ENCODE measurements at places on chromosomes 13 and 19.

DNA sequence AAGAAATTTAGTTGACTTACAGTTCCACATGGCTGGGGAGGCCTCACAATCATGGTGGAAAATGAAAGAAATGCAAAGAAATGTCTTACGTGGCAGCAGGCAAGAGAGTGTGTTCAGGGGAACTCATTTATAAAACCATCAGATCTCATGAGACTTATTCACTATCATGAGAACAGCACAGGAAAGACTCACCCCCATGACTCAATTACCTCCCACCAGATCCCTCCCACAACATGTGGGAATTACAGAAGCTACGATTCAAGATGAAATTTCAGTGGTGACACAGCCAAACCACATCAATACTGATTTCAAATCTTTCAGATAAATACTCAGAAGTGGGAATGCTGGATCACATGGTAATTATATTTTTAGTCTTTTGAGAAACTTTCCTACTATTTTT is 1357.9 kb downstream of the SLITRK5 start:
- DNase-seq = no peak

DNA sequence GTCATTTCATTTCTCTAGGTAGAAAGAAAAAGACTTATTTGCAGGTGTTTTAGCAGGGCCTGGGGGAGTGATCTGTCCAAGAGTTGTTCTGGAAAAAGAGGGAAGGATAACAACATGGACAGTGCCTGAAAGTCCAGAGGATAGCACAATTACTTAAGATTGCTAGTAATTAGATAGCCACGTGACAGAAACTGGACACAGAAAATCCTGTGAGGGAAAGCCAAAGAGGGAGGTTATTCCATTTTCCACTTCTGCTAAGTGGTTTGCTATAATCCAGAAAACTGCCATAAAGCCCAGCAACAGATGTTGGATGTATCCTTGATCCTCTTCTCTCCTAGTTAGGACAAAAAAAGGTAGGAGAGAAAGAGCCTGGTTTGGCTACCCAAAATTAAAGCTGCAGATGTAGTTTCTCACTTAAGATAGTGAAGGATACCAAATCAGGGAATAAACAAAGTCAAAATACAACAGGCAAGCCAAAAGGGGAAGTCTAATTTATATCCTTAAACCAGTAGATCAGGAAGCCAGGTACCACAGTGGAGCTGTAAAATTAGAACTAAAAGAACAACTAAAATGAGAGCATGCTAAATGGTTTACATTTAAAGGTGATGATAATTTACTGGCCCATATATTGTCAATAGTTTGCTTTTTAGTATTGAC is 140.2 kb downstream of the VWA8 start:
- no peak for DNase-seq

- DNase-seq = no peak
Measured at GRCh38 chr13:21762512-21762911, 91.6 kb downstream of the FGF9 start.

GRCh38 chr19:57641715-57642234 is 8.8 kb downstream of the ZNF211 start:
- DNase-seq = no peak

GRCh38 chr19:31314849-31315629 is 34.2 kb downstream of the TSHZ3 start:
- no peak for DNase-seq

DNA sequence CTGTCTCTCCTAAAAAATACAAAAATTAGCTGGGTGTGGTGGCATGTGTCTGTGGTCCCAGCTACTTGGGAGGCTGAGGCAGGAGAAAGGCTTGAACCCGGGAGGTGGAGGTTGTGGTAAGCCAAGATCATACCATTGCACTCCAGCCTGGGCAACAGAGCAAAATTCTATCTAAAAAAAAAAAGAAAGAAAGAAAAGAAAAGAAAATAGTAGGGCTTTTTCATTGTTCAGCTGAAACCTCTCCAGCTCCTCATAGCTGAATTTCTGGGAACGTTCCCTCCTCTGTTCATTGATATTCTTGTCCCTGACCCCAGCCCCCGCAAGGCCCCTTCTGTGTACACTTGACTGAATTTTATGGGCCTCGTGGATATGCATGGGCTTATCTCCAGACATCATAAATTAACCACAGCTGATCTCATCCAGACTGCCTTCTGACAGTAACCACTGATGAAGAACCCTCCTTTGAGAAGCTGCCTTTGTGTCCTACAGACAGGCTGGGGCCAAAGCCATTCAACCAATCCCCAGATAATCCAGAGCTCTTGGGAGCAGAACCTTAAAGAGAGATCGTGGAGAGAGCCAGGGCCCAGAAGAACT is at the start of gene ELSPBP1:
TSS of gene ELSPBP1 (plus strand) at position 424 of the 594 bp plus-strand sequence. CDS start 14,036 bp downstream, outside the sequence.
- DNase-seq = no peak

DNA sequence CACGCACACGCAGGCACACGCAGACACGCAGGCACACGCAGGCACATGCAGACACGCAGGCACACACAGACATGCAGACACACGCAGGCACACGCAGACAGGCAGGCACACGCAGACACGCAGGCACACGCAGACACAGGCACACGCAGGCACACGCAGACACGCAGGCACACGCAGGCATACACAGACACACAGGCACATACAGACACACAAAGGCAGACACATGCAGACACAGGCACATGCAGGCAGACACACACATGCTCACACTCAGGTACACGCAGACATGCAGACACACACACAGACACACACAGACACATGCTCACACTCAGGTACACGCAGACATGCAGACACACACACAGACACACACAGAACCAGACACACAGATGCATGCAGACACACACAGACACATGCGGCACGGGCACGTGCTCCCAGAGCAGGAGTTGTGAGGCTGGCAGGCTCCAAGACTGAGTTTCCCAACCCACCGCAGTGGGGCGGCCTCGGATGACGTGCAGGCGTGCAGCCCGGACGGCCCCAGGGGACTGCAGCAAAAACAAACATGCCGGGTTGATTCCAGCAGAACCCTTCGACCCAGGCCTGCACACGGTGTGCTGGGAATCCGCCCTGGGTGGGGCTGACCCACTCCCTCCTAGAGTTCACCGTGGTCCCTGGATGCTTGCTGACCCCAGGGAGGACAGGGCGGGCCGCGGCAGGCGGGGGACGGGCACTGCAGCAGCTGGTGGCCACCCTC is 100.0 kb downstream of the GADD45B start:
- no peak for DNase-seq

DNA sequence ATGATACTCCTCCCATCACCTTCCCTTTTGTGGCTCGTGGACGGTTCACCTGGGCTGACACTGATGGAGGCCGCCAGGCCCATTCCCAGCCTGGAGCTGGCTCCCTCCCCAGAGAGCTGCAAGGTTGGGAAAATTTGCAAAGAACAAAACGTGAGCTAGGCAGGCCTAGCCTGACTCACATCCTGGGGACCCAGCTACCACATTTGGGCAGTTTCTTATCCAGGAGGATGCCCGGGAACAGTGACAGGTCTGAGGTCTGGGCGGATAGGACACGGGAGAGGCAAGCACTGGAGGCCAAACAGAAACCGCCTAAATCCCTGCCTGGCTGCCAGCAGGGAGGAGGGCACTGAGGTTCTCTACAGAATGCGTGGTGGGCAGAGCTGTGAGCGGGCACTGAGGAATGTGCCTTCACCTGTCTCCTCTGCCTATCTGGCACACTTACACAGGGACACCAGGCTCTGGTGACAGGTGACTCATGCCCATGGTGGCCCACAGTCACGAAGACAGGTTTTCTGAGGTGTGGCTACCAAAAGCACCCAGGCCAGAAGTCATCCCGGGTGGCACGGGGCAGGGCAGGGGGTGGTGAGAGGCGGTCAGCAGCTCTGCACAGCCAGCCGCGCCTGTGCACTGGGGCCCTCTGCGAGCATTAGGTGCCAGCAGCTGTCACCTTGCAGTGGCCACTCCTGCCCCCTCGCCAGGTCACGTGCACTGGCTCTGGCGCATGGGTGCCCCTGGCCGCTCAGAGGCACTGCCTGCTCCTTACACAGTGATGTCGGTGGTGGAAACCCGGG is 23.2 kb downstream of the SH3GL1 start:
- peak; percentile 44 for DNase-seq

GRCh38 chr13:67642657-67643056 is 412.5 kb upstream of the PCDH9 start:
- no peak for DNase-seq

DNA sequence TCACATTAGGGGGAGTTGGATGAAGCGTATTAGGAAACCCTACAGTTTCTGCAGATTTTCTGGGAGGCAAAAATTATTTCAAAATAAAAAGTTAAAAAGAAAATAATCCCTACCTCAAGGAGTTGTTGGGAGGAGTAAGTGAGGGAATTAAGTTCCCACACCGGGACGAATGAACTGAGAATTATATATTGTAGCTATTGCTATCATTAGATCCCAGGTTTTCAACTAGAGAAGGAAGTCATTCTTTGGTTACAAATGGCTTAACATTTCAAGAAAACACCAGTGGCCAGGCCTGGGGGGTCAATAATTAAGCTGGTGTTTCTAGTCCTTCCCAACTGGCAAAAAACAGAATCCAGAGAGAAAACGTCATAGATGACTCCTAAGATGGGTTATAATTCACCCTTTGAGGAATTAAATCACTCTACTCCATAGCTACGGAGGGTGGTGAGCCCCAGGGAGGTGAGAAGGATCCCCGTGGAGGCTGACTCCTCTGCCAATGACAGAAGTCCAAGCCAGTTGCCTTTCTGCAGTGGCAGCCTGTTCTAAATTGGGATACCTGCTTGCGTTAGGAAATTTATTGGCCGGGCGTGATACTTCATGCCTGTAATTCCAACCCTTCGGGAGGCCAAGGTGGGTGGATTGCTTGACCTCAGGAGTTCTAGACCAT is 1.2 kb upstream of the MYDGF start:
- DNase-seq = no peak

DNA sequence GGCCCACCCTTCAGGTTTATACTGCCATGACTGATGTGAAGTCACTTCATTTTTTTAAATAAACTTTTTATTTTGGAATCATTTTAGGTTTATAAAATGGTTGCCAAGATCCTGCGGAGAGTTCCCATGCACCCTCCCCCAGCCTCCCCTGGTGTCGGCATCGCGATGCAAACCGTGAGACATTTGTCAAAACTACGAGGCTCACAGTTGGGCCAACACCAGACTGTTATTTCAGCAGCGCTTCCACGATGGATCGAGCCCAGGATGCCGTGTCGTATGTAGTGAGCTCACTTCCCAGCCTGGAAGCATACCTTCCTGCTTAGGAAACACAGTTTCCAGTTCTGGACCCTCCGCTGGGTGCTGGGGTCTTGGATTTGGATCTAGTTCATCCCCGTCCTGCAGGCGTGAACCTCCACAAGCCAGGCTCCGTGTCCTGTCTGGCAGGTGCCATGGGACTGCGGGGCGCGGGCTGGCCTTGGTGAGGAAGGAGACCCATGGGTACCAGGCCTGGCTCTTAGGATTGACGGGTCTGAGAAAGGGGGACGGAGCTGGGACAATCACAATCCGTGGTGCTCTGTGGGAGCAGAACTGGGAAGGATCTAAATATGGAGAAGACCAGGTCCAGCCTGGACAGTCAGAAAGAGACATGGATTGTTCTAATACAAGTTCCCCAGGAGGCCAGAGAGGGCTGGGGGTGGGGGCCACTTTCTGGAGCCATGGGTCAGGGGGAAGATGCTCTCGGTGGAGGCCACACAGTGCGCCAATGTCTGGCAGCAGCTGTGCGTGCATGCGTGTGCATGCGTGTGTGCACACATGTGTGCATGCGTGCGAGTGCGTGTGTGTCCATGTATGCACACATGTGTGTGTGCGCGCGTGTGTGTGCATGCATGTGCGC is 2.4 kb upstream of the SBK2 start:
- DNase-seq = no peak

DNA sequence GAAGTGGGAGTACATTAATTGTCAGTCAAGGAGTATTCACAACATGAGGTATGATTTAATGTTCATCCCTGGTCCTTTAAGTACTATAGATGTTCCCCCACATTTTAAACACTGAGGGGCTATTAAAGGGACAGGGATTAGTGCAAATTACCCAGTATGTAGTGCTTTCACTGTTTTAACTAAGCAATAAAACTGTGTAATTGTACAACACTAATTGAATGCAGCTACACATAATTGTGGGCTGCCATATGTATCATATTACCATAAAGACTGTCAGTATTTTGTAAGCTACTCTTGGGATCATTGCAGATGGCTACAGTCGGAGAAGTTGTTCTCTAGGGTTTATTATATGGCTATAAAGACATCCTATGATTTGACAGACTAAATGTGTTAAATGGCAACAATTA is 316.6 kb downstream of the DCLK1 start:
- DNase-seq = no peak

DNA sequence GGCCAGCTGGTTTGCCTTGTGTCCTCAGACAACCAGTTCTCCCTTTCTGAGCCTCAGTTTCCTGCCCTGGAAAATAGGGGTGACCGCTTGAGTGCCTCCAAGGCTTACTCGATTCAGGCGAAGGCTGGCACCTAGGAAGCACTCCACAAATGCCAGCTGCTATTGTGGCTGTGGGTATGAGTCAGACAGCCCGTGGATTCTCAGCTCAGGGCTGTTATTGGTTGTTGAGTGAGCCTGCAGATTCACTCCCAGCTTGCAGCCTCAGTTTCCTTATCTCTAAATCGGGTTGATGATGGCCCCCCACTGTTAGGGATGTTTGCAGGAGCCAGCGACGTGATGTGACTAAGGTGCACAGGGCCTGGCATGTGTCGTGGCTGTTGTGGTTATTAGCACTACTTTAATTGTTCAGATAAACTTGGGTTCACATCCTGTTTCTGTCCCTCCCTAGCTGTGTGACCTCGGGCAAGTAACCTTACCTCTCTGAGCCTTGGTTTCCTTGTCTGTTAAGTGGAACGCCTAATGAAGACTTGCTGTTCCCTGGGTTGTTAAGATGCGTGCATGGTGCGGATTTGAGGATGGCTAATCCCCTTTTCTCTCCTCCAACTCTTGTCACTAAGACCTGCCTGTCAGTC is 2.4 kb downstream of the MARK4 start:
- DNase-seq = peak; percentile 21

DNA sequence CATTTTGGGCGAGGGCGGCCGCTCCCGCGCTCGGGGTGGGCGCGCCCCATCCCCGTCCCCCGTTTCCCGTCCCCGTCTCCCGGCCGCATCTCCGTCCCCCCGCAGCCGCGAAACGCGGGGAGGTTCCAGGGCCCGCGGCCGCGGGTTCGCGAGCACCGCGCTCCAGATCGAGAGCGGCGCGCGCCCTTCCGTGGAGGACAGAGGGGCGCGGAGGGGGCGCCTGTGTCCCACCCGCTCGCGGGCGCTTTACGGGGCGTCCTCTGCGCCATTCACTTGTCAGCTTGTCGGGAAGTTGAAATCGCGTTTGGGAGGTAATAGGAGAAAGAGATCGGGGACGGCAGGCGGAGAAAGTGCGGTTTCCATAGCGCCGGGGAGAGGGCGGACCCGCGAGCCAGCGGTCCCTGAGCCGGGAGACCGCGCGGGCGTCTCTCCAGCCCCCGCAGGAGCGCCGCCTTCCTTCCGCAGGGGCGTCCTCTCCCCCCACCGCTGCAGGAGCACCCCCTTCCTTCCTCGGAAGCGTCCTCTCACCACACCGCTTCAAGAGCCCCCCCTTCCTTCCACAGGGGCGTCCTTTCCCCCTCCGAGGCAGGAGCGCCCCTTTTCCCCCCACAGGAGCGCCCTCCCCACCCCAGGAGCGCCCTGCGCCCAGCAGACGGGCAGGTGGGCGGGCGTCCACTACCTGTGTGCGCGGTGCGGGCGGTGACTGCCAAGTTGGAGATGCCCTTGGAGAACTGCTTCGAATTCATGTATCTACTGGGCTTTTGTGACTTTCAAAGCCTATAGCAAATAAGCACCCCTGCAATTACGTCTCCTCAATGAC is 962 bp upstream of the IRS2 start:
- DNase-seq = peak; percentile 64
